Renal pelvis (tissue), 12 donors: ENCODE measurements at places on chromosomes 6 and 20. TPM values are rescaled to one million over a fixed set of nuclear protein-coding genes. Genes with fewer than 3 reads are reported as not detected.

DNA sequence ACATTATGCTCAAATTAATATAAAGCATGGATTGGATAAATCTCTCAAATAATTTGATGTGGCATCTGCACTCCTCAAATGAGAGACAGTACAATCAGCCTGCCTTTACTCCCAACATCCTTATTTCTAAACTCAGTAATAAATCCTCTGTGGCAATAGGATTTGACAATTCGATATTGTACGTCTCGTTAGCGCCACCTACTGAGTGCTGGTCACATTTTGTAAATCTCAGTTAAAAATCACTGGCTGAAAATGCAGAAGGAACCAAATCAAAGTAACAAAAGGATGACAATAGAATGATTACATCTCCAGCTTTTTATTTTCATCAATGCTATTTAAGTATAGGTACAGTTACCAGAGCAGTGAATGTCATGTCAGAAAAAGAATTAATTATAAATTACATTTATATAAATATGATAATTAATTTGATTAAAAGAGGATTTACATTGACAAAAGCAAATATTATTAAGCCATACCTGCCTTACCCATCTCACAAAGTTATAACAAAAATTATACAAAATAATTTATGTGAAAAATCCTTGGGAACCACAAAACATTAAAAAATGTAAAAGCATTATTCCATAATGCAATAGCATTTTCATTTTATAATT lies 20.2 kb upstream of the GJE1 start:
- peak; percentile 46 for DNase-seq

DNA sequence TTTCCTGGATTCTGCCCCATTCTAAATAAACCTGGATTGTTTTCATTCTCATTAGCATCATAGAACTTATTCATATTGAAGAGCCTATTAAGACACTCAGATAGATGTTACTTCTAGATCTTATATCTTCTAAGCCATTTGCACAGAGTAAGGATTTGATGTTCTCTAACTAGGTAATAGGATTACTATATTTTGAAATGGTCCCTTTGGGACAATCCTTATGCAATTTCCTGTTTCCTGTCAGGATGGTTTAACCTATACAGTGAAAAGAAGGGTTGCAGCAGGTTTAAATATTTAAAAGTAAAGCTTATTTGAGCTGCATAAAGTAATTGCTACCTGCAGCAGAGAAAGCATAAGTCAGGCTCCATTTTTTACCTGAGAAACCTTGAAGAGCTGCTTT lies 860.1 kb downstream of the TFAP2A start:
- DNase-seq: no peak

GRCh38 chr6:121055572-121056163 lies 278.6 kb downstream of the TBC1D32 start:
- peak; percentile 35 for DNase-seq

DNA sequence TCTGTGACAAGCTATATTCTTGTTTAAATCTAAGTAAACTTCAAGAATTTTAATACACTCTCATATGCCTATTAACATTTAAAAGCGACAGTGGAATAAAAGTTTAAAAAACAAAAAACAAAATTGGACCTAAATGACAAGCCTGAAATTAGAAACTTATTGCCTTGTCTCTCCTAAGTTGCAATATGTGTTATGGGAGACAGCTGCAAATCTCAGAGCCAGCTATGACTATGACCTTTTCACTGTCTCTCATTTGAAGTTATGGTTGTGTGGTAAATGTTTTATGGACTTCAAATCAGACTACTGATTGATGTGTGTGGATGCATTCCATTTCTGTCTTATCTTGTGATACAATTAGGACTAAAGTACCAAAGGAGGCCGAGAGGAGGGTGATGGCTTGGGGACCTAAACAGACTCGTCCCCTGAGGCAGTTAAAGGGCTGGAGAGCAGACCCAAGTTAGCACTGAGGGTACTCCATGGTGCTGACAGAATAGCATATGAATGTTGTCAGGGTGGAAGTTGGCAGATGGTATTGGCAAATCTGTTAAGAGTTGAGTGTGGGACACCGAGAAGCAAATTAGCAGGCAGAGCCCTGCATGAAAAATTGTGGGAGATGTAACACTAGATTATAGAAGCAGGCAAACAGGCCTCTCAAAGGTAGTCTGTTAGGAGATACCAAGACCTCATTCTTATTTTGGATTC lies 930.1 kb upstream of the MAN1A1 start:
- DNase-seq: no peak

GRCh38 chr20:43243672-43244269 lies 54.1 kb upstream of the PTPRT start:
- peak; percentile 8 for DNase-seq

DNA sequence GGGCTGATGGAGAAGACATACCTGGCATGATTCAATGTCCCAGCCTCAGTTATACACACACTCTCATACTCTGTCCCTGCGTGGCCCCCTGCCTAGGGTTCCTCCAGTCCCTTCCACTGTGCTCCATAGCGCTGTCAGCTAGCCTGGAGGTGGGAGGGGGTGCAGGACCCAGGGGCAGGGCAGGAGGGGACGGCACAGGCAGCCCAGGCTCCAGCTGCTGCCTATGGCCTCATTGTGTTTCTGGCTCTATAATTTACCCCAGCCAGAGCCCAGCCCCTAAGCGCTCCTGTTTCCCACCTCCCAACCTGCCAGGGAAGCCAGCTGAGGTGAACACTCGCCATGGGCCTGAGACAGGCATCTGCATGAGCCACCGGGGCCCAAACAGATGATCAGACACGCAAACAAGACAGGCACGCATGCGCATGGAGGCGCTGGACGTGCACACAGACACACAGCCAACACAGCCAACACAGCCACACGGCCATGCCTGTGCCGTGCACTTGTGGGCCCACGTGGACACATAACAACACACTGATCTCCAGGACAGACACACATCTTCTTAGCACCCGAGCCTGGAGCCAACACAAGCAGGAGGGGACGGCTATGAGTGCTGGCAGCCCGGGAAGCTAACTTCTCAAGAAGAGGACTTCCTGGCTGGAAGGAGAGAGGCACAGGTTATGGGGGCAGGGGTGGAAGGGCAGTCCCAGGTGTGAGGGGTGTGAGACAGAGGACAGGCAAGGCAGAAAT lies 124.9 kb downstream of the GRM4 start:
- no peak for DNase-seq

- DNase-seq: no peak
Observed at GRCh38 chr20:35833241-35833640, 61.4 kb downstream of the PHF20 start.

DNA sequence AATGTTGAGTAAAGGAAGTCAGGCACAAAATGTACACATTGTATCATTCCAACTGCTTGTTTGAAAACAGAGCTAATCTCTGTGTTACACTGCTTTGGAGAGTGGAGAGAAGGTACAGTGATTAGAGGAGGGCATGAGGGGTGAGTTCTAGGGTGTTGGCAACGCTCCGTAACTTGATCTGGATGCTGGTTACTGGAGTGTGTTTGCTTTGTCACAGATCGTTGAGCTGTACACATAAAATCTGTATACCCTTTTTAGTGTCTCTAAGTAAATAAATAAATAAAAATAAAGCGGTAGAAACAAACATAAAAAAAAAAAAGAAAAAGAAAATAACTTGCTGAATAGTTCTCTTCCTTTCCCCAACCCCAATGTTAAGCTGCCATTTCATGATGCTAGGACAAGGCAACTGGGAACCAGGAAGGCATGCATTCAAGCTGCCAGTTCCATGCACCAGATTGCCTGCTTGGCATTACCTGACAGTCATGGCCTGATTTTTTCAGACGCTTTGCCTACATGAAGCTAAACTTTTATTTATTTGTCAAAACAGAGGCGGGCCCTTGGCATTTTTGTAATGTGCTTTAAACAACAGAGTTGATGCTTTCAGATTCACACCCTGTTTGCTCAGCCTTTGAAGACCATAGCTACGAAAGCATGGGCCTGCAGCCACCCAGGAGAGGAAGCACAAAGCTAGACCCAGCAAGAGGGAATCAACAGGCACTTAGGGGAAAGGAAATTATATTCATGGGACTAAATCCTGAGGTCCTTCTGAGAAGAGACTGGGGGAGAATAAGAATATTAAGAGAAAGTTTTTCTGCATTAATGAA lies 21.2 kb downstream of the TNFRSF21 start:
- no peak for DNase-seq

The NFATC2 gene
- polyA plus RNA-seq: 1.7 TPM
